ENCODE measurements at places on chromosomes 11 and 22.

- no peak overlapping the region for H3K4me3 ChIP-seq
- no peaks in the 10 kb centered on the region for H3K27me3 ChIP-seq
- no peak overlapping the region for H3K27ac ChIP-seq
- H3K4me1 ChIP-seq: no peaks in the 10 kb centered on the region
These were observed 29.6 kb downstream of the SBF1 start for GRCh38 chr22:50445071-50445879.

DNA sequence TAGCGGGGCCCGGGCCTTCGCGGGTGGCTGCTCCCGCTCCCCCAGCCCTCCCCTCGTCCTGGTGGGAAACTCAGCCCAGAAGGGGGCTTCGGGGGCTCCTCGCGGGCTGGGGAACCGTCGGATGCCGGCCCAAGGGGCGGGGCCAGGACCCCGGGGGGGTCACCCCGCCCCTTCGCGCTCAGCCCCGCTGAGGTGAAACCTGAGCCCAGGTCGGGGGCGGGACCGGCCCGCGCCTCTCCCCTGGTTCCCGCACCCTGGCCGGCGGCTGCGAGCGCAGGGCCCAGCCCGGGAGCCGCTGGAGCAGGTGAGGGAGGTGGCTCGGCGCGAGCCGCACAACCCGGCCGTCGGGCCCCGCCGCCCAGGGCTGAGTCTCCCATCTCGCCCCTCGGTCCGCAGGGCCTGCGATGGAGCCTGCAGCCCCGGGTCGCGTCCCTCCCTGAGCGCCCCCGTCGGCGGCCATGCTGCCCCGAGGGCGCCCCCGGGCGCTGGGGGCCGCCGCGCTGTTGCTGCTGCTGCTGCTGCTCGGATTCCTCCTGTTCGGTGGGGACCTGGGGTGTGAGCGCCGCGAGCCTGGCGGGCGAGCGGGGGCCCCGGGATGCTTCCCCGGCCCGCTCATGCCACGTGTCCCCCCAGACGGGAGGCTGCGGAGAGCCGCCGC is at the start of gene LARGE2:
Gene LARGE2, plus strand, starts transcription at position 232 of the 658 bp plus-strand sequence. Its CDS starts 227 bp downstream, at position 459.
- H3K27ac ChIP-seq: no peak within 1 kb of the TSS
- DNase-seq: no peak
- peaks cover 17% of the 10 kb centered on the region for H3K27me3 ChIP-seq

DNA sequence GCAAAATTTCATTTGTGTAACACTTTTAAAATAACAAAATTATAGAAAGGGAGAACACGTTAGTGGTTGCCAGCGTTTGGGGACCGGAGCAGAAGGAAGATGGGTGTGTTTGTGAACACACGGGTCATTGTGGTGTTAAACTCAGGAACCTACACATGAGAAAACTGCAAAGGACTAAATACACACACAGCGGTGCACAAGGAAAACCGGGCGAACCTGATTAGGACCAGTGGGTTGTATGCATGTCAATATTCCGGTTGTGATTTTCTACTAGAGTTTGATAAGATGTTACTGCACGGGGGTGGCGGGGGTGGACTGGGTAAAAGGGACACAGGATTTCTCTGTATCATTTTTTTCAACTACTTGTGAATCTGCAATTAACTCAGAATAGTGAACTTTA is 351.2 kb downstream of the OPCML start:
- DNase-seq: no peak
- H3K4me1 ChIP-seq: no peaks in the 10 kb centered on the region
- no peaks in the 10 kb centered on the region for H3K27me3 ChIP-seq
- H3K27ac ChIP-seq: no peak overlapping the region
- no peaks in the 10 kb centered on the region for H3K36me3 ChIP-seq
- no peak overlapping the region for H3K4me3 ChIP-seq

- no peaks in the 10 kb centered on the region for H3K36me3 ChIP-seq
- no peak overlapping the region for H3K4me3 ChIP-seq
- DNase-seq: no peak
- no peaks in the 10 kb centered on the region for H3K27me3 ChIP-seq
- H3K27ac ChIP-seq: no peak overlapping the region
These were observed 15.2 kb upstream of the BBOX1 start for GRCh38 chr11:27025312-27025955.

GRCh38 chr11:67351275-67352005 is 1.9 kb downstream of the POLD4 start:
- H3K4me1 ChIP-seq: peaks cover 20% of the 10 kb centered on the region
- peak; percentile 84 for DNase-seq
- peak overlapping the region; percentile 80 for H3K4me3 ChIP-seq

GRCh38 chr11:18618342-18619025 is 15.7 kb downstream of the SPTY2D1 start:
- no peak for DNase-seq
- H3K4me3 ChIP-seq: peak overlapping the region; percentile 43
- peak overlapping the region; percentile 71 for H3K27ac ChIP-seq
- peaks cover 12% of the 10 kb centered on the region for H3K4me1 ChIP-seq
- H3K36me3 ChIP-seq: peaks cover 16% of the 10 kb centered on the region

- DNase-seq: peak; percentile 39
- no peaks in the 10 kb centered on the region for H3K4me1 ChIP-seq
- H3K36me3 ChIP-seq: no peaks in the 10 kb centered on the region
- H3K27ac ChIP-seq: no peak overlapping the region
- H3K27me3 ChIP-seq: no peaks in the 10 kb centered on the region
These were observed 98.7 kb downstream of the WNT7B start for GRCh38 chr22:45878051-45878781.

- DNase-seq: no peak
- no peaks in the 10 kb centered on the region for H3K27me3 ChIP-seq
- no peaks in the 10 kb centered on the region for H3K4me1 ChIP-seq
- no peaks in the 10 kb centered on the region for H3K36me3 ChIP-seq
These were observed 1421.2 kb upstream of the RAG2 start for GRCh38 chr11:38019072-38019775.

All from ascending aorta (tissue), 2 donors.